Lower lobe of right lung (tissue), 2 donors: ENCODE measurements at places on chromosomes 6 and 20. TPM values are rescaled to one million over a fixed set of nuclear protein-coding genes. Genes with fewer than 3 reads are reported as not detected.
A peak's percentile ranks its signal among the peaks of the same experiment; 100 is the strongest.

DNA sequence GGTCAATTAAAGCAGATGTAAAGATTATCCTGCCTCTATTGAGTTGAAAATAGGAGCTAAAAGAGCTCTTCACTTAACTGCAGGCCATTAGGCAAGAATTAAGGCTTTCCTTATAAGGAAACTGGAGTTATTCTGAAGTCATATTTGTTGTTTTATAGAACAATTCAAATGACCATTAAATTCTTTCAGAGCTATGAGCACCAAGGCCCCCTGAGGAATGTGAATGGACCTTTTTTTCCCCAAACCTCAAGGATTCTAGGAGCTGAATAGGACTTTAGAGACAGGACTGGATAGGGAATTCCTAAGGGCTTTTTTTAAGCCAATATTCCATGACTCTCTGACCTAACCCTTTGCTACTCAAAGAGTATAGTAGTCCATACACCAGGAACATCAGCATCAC, 565.7 kb upstream of the BTBD3 start:
- no peak for DNase-seq

DNA sequence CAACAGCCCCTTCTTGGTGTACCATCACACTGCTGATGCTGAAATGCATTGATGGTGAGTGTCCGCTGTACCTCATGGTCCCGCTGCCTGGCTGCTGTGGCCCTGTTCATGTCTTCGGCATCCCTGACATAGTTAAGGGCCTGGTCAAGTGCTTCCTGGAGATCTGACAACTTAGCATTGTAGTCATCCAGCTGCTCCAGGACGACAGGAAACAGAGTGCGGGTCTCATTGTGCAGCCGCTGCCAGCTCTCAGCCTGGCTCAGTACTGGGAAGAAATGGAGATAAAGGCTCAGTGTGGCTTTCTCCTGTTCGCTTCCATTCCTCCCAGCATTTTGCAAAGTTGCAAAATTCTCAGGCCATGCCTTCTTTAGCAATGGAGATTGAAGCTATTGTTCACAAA, 81.8 kb downstream of the LAMA4 start:
- no peak for DNase-seq

DNA sequence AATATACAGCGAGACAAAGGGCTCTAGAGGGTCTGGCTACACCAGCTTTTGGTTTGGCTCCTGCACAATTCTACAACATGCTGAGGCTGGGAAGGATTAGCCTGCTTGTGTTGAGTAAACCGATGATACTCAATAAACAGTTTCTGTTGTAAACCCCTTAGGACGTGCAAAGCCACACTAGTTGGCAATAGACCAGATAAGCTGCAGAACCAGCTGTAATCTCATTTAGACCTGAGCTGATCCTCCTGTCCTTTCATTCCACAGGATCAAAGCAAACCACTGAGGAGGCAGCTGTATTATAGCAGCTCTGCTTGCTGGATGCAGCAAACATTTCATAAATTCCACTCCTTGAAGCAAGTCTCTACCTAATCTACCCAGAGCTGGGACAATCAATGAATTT, 79.7 kb downstream of the MMS22L start:
- DNase-seq, result no peak

- DNase-seq, result no peak
Measured at GRCh38 chr6:135268740-135269139, 87.6 kb downstream of the MYB start.

- DNase-seq, result no peak
Measured at GRCh38 chr6:64250126-64250525, 614.5 kb downstream of the PHF3 start.

GRCh38 chr6:19041906-19042305, 654.8 kb downstream of the RNF144B start:
- no peak for DNase-seq

GRCh38 chr20:50032955-50033666, 50.3 kb downstream of the SNAI1 start:
- no peak for DNase-seq

- no peak for DNase-seq
Measured at GRCh38 chr20:58058421-58059259, 169.8 kb downstream of the ANKRD60 start.

DNA sequence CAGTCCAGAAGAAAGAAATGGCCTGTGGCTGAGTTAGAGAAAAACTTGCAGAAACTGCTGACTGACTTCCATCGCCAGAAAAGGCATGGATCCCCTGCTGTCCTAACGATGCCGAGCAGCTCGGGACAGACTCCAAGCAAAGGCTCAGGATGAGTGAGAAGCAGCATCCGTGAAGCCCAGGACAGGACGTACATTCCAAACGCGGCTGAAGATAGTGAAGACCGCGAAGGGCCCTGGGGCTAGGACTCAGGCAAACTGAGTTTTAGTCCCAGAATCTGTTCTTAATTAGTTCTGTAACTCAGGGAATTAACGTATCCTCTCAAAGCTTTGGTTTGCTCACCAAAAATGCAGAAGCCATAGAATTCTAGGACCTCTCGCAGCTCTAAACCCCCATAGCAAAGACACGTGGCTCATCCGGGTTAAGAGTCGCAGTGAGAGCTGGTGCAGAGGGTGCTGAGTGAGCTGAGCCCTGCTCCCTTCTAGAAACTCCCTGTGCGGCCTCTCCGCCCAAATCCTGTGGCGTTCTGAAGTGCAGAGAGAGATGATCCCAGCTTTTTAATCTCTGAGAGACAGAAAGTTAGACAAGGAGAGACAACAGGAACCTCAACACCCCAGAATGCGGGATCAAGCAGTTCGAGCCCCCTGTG, 132.9 kb upstream of the THBS2 start:
- DNase-seq, result no peak

DNA sequence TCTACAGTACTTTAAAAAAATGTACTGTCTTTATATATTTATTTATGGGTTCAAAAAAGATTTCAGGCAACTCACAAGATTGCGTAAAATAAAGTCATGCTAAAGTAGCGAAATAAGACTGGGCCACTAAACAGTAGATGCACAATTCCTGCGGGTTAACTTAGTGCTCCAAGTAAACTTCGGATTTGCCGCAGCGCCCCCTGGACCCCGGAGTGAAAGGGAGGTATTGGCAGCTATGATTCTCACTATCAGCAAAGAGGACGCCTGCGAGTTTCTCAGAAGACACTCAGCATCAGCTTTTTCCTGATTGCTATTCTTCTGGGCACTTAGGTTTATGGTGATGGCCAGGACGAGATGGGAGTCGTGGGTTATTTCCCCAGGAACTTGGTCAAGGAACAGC, 1.4 kb downstream of the OTOR start:
- DNase-seq, result no peak

DNA sequence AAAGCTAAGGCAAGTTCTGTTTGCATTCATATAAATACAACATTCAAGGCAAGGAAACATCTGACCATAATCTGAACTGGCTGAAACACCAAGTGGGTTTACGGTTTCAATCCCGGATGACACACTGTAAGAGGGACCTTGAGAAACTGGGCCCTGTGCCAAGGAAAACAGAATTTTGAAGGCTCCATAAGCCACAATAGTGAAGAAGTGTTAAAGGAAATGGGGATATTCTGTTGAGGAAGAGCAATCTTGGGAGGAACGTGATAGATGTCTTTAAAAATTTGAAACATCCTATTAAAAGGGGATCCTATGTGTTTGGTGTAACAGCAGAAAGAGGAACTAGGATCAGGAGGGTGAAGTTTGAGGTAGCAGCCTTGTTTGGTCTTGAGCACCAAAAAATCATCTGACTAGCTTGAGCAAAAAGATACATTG, 82.4 kb upstream of the TAB2 start:
- no peak for DNase-seq

- no peak for DNase-seq
Measured at GRCh38 chr6:81750200-81750599, 2.3 kb downstream of the TENT5A start.

DNA sequence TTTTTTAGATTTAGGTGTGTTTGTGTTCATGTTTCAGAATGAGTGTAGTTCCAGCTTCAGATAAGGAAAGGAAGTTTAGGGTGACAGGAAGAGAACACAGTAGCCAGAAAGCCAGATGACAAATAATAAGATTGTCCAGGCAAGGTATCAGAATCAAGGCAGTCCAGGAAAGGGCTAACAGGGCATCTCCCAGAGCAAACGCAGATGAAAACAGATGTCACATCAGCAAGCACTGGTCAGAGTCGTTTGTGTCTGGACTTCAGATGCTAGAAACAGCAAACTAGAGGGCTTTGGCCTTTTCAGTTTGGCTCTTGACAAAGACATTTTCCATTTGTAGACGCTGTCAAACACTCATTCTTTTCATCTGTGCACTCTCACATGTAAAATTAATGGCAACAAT, 65.5 kb downstream of the VIP start:
- DNase-seq, result no peak

DNA sequence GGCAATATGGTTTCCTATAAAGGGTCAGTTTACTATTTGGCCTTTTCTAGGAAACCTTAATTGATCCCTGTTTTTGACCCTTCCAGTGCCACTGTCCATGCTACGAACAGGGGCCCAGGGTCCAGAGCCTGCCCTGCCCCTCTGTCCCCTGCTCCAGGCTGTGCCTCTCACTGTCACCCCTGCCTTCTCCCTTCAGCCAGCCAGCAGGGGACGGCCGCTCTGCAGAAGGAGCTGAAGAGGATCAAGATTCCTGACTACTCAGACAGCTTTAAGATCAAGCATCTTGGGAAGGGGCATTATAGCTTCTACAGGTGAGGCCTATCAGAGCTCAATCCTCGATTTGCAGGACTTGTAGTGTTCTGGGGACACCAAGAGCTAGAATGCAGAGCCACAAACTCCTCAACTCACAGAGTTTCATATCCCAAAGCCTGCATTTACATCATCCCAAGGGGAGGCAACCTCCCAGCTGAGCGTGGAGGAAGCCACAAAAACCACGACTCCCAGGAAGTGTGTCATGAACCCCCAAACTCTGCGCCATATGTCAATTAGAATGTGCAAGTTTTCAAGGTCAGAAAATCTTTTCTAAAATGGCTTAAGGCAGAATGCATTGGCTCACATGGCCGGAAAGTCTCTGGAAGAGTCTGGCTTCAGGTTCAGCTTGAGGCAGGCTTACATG, 3.6 kb downstream of the BPI start:
- DNase-seq, result no peak

GRCh38 chr6:42537536-42537935, 26.3 kb upstream of the UBR2 start:
- DNase-seq, result no peak

- DNase-seq, result no peak
Measured at GRCh38 chr20:23344336-23344735, 6.3 kb upstream of the NXT1 start.

GRCh38 chr20:6614836-6615235, 152.7 kb upstream of the BMP2 start:
- no peak for DNase-seq

DNA sequence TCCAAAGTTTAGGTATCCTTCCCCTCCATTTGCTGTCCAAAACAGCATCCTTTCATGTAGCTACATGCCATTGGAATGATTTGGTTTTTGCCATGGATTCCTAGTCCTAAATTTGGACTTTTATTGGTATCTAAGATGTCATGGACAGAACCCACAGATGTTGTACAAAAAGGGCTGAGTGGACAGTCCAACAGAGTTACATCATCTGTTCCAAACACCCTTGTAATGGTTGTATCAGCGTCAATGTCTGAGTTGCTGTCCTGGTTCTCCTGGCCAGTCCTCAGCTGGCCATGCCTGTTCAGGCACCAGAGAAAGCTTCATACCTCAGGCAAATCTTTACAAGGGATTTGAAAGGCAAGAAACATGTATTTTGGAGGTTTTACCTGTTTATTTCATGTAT, 191.3 kb downstream of the ESR1 start:
- DNase-seq, result no peak

GRCh38 chr6:134034961-134035822, 17.2 kb downstream of the SLC2A12 start:
- DNase-seq, result no peak

DNA sequence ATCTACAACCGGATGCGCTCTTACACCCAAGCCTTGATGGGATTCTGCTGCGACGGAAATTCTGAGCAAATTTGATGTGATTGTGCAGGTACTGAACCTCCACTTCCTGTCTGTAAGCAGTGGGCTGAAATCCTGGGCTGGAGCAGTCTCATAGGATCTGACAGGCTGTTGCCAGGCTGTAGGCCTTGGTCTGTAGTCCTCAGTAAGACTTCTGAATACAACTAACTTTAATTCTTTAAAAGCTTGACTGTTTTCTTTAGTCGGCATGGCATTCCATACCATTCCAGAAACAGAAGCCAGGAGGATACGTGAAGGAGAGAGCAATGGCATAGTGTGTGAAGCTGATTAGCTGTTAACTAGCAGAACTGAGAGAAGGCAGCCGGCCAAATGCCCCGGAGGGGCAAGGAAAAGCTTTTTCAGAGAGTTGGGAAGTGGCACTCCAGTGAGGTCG, 68.3 kb downstream of the ADTRP start:
- no peak for DNase-seq

DNA sequence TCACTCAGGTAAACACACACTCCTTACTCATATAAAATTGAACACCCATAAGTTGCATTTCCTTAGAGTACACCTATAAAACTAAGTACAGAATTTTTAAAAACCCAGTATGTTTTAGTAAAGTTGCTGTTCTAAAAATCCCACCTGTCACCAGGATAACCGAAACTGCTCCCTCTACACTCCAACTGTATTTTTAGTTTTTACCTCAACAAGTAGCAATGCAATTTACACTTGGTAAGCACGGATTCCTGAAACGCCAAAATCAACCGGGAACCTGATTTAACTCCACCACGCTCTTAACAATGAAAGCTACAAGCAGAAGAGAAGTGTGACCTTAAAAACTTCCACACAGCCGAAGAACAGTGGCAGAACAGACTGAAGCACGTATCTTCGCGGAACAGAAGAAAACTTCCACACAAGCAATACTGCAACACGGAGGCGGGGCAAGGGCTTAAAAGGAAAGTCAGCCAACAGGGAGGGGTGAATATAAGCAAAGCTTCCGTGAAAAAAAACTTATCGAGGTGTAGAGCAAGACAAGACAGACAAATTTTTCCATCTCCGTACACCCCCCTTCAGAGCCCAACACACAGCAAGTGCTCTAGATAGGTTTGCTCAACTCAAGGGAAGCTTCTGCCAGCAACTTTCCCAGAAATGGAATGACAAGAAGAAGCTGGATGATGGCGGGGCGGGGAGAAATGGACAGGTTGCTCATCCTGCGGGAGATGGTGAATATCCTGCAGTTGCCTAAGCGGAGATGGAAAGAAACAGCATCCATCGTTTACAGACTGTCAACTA, 1.4 kb downstream of the STAU1 start:
- peak; percentile 64 for DNase-seq

- DNase-seq, result no peak
Measured at GRCh38 chr6:87210979-87211378, 55.6 kb downstream of the ZNF292 start.

GRCh38 chr20:3167738-3168078, 5.6 kb downstream of the LZTS3 start:
- DNase-seq, result no peak

The CFB gene
- 85.6 TPM for total RNA-seq

The TBX18 gene
- 1.5 TPM for total RNA-seq

The PAX1 gene
- total RNA-seq, result not detected

The BPIFB2 gene
- 0.21 TPM for total RNA-seq

The LAMA4 gene
- 91.2 TPM for total RNA-seq

The SLC22A2 gene
- total RNA-seq, result not detected

The UST gene
- total RNA-seq, result 11.8 TPM

The KIAA0408 gene
- total RNA-seq, result 55.1 TPM
